ENCODE measurements at places on chromosomes 5 and 9. TPM values are rescaled to one million over a fixed set of nuclear protein-coding genes. Genes with fewer than 3 reads are reported as not detected.

- peak; percentile 8 for DNase-seq
Observed at GRCh38 chr5:15513911-15514310, 13.9 kb downstream of the FBXL7 start.

- no peak for DNase-seq
Observed at GRCh38 chr5:73642344-73642743, 16.3 kb downstream of the ARHGEF28 start.

The RETREG1 gene
- total RNA-seq, result 9.3 TPM

DNA sequence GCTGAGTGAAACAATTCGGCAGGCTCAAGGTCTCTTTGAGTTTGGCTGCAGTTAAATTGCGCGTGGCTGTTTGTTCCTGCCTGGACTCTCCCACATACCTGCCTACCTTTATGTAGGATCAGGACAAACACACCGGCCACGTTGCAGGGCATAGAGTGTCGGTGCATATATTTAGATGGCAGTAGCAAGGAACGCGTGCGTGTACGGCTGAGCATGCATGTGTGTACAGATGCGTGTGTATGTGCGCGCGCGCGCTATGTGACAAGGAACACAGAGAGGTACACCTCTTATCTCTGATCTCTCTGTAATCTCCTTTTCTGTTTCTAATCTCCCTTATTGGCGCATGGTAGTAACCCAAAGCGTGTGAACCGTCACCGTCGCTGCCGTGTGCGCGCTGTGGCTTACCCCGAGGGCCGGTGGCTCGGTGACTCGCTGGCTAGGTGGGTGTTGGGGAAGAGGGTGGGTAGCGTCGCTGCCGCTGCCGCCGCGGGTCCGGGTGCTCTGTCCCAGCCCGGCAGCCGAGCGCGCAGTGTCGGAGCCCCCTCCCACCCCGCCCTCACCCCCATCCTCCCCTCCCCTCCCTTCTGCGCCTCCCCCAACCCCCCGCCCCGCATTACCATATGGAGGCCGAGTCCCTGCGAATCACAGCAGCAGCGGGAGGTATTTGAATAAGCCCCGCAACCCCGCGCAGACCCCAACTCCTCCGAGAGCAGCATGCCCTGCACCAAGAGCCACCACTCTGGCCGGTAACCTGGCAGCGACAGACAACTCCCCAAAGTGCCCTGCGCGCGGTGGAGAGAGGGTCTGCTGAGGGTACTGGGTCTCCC is 204.8 kb downstream of the MEF2C start:
- DNase-seq, result no peak

The IL4 gene
- not detected for total RNA-seq

- no peak for DNase-seq
Observed at GRCh38 chr5:150342583-150342982, 14.9 kb upstream of the TCOF1 start.

The AHRR gene
- 0.42 TPM for total RNA-seq

The OR13C8 gene
- not detected for total RNA-seq

DNA sequence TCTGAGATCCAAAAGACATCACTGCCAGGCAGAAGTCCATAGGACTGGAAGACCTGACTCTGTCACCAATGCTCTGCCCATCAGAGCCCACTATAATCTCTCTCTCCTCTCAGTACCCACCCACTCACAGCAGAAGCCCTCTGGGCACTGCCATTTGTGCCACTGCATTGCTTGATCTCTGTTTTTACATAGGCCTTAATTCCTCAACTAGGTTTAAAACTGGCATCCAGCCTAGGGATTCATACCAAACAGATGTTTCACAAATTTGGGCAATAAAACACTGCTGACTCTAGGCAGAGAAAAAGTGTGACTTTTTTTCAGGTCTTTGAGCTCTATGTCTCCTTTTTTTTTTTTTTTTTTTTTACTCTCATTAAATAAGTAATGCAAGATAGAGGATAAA is 91.1 kb upstream of the RANBP3L start:
- no peak for DNase-seq

The GTF2H2C gene
- 22.7 TPM for total RNA-seq

The FGF18 gene
- total RNA-seq, result 0.86 TPM

The ZER1 gene
- 67.6 TPM for total RNA-seq

DNA sequence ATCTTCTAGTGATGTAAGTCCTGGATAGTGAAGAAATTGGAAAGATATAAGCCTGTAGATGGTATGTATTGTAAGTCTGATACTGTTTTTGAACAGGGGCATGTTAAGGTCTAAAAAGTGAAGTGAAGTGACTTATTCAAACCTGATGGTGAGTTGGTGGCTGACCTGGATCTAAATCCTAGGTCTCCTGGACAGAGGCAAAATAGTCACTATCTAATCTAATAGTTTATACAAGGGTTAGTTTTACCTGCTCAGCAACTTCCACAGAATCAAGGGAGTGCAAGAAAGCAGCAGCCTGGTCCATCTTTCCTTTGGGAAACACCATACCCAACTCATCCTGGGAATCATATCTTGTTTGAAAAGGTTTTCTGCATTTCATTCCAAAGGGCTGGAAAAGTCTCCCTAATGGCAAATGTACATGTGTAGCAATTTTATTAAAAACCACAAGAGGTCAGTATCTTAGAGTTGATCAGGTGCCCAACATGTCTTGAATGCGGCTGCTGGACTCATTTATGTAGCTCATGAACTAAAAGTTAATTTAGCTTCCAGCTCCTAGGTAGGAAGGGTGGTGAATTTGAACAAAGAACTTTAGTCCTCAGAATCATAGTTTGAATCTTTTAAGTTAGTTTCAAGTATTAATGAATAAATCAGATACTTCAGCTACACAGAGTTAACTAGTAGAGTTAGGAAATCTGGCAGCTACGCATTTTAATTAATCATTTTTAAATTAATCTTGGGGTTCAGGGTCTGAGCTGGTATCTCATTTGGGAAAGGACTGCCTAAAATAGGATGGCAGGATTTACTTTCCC is 26.0 kb downstream of the SKP2 start:
- no peak for DNase-seq

The MEGF10 gene
- total RNA-seq, result 1.2 TPM

DNA sequence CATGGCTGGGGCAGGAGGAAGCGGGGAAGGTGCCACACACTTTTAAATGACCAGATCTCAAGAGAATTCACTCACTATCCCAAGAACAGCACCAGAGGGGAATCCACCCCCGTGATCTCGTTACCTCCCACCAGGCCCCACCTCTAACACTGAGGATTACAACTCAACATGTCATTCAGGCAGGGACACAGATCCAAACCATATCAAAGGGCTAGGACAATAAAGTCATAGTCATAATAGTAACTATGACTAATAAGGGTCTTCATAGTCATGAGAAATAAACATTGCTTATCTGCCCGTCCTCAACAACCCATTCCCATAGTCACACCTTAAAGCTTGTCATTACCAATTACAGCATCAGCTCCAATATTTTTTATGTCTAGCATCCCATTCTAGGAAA is 65.3 kb upstream of the SMC2 start:
- DNase-seq, result no peak

The CDX1 gene
- not detected for total RNA-seq

The RORB gene
- 0.52 TPM for total RNA-seq
